Calu3 (cell line): ENCODE measurements at places on chromosomes 12 and 14. TPM values are rescaled to one million over a fixed set of nuclear protein-coding genes. Genes with fewer than 3 reads are reported as not detected.

PPFIA2 gene
- total RNA-seq: 0.07 TPM in 1 of 2 replicates, not detected in the other

MNAT1 gene
- total RNA-seq: 44.6 and 48.0 TPM in 2 replicates

ASIC1 gene
- total RNA-seq: 3.5 and 4.1 TPM in 2 replicates

DPPA3 gene
- total RNA-seq: not detected in 2 replicates

MYO1H gene
- total RNA-seq: not detected in 2 replicates

KRT6B gene
- total RNA-seq: 2.2 and 5.6 TPM in 2 replicates

KRT4 gene
- not detected in 2 replicates for total RNA-seq

ACTR6 gene
- total RNA-seq: 35.2 and 35.4 TPM in 2 replicates

ADAM21 gene
- 0.17 and 0.22 TPM in 2 replicates for total RNA-seq

SOX5 gene
- total RNA-seq: not detected in 2 replicates

CCDC184 gene
- 0.45 and 0.51 TPM in 2 replicates for total RNA-seq

ART4 gene
- total RNA-seq: not detected in 2 replicates

ADAMTS20 gene
- not detected in 2 replicates for total RNA-seq

KRT6C gene
- not detected in 2 replicates for total RNA-seq

TSPAN8 gene
- 289 and 384 TPM in 2 replicates for total RNA-seq

TARBP2 gene
- total RNA-seq: 20.7 and 21.8 TPM in 2 replicates

IRAK3 gene
- total RNA-seq: 7.8 and 12.0 TPM in 2 replicates

PSMA6 gene
- 297 and 341 TPM in 2 replicates for total RNA-seq

- DNase-seq: no peak
Measured at GRCh38 chr14:78857974-78858373, 687.8 kb downstream of the NRXN3 start.

GRCh38 chr12:105574056-105574715 lies 243.7 kb downstream of the C12orf75 start:
- DNase-seq: no peak

- DNase-seq: no peak
Measured at GRCh38 chr12:10165421-10165820, 6.5 kb downstream of the OLR1 start.

DNA sequence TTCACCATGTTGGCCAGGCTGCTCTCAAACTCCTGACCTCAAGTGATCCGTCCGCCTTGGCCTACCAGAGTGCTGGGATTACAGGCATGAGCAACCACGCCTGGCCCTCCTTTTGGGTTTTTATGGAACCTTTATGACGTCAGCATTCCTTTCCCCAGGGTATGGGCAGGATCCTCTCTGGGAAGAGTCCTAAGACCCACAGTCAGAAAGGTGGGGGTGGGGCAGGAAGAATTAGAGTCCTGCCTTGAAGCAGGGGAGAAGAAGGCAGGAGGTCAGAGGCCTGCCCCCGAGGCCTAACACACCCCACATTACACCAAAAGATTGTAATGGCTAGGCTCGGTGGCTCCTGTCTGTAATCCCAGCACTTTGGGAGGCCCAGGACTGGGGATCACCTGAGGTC lies 30.8 kb upstream of the CDK17 start:
- no peak for DNase-seq

- DNase-seq: no peak
Measured at GRCh38 chr14:55571125-55571889, 8.7 kb upstream of the KTN1 start.

DNA sequence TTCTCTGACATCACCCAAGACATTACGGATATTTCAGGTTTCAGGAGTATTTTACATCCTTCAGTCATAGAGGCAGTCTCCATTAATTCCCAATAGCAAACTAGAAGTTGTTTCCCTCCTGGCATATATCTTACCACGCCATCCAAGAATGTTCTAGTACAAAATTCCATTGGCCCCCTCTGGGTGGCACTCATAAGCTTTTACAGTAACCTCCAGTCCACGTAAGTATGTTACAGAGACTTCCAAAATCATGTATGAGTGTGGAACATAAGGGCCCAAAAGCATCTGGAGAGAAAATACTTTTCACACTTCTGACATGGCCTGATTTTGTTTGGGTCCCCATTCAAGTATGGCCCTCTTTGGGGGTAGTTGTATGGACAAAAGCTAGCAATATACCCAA lies 58.1 kb upstream of the DHRS4 start:
- DNase-seq: no peak

DNA sequence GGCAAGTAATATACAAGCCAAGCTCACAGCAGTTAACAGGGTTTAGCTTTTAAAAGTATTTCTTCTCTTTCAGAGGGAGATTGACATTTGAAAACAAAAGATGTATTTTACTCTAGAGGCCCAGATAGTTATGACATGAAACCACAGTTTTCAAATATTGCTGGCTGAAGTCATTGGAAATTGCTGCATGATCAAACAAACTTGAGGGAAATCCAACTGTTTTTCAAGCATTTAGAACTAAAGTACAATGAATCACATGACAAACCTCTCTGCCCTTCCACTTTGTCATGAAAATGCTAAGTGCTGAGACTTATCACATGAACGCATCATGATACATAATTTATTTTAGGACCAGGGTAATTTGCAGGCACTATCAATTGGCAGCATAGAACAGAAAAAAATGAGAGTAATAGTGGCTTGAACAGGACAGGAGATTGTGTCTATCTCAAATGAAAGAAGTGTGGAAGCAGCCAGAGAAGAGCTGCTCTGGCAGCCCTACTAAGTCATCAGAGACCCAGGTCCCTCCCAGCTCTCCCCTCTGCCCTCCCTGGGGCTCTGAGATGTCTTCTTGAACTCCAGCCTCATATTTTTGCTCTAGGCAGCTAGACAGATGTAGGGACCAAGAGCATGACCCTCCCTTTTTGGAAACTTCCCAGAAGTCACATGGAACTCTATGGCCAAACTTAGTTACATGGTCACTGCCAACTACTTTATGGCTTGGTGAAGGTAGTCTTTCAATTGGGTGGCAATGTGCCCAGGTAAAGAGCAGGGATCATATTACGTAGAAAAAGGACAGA lies 90.1 kb upstream of the PELI2 start:
- no peak for DNase-seq

GRCh38 chr12:4024701-4025100 lies 151.5 kb upstream of the PARP11 start:
- no peak for DNase-seq

- DNase-seq: no peak
Measured at GRCh38 chr14:103882503-103883262, 35.3 kb upstream of the PPP1R13B start.

DNA sequence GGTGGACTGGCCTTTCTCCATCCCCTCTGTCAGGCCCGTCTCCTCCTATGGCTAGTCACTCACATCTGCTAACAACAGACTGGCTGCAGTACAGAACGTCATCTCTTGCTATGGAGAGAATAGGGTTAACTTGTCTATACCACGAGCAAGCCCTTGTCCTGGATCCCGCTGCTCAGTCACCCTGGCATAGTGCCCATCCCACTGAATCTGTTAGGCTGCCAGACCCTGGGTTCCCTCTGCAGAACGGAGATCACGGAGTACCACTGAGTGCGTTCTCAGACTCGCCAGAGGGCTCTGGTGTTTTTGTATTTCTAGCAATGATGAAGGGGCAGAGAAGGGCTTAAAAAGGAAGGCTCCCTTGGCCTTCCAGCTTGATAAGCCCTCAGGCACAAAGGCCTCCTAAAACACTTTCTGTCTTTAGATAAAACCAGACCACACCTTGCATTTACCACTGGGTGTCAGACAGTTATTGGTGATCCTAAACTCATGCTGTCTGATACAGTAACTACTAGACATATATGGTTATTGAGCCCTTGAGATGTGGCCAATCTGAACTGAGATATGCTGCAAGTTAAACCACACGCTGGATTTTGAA lies 6.3 kb upstream of the NRIP2 start:
- no peak for DNase-seq

GRCh38 chr12:7155471-7156034 lies 25.4 kb downstream of the CLSTN3 start:
- DNase-seq: no peak

GRCh38 chr12:10082117-10082874 lies 16.5 kb downstream of the CLEC1A start:
- no peak for DNase-seq

- no peak for DNase-seq
Measured at GRCh38 chr12:41479426-41479825, 291.3 kb downstream of the PDZRN4 start.

DNA sequence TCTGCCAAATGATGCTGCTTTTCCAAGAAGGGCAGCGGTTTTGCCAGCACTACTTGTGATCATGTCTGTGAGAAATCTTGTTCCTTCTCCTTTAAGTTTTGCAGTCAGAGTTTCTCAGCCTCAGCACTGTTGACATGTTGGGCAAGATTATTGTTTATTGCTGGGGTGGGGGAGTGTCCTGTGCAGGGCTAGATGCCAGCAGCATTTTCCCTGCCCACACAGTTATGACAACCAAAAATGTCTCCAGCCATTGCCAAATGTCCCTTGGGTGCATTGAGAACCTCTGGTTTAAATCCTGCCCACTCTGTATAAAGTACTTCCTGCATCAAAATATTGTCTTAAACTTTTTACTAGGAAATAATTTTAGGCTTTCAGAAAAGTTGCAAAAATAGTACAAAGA lies 20.0 kb downstream of the TMEM132C start:
- no peak for DNase-seq

DNA sequence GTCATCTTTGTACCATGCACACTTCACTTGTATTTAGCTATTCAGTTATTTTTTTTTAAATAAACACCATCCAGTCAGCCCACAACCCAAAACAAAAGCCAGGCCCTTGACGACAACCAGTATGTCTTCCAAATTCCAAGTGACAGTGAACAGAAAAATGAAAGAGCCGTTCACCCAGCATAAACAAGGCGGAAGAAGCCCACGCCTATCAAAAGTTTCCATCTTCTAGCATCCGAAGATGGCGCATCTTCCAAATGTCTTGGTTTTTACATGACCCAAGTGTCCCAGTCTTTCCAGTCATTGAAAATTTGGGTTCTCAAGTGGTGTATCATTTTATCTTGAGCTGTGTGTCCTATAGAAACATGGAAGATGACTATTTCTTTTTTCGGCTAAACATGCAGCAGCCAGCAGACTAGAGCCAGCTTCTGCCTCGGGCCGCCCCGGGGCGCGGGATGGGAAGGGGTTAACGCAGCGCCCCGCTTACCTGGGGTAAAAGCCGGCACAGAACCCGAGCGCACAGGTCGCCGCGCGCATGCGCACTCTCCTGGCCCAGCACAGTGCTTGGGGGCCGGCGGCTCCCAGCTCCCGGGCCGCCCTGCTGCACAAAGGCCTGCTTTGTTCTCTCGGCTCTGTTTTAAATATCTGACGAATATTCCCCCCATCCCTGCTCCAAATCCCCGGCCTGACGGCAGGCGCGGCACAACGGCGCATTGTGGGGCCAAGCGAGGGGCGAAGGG lies 164.8 kb downstream of the ZFP36L1 start:
- peak; percentile 88 for DNase-seq

GRCh38 chr12:93892423-93893268 lies 215.5 kb downstream of the CRADD start:
- DNase-seq: no peak

DNA sequence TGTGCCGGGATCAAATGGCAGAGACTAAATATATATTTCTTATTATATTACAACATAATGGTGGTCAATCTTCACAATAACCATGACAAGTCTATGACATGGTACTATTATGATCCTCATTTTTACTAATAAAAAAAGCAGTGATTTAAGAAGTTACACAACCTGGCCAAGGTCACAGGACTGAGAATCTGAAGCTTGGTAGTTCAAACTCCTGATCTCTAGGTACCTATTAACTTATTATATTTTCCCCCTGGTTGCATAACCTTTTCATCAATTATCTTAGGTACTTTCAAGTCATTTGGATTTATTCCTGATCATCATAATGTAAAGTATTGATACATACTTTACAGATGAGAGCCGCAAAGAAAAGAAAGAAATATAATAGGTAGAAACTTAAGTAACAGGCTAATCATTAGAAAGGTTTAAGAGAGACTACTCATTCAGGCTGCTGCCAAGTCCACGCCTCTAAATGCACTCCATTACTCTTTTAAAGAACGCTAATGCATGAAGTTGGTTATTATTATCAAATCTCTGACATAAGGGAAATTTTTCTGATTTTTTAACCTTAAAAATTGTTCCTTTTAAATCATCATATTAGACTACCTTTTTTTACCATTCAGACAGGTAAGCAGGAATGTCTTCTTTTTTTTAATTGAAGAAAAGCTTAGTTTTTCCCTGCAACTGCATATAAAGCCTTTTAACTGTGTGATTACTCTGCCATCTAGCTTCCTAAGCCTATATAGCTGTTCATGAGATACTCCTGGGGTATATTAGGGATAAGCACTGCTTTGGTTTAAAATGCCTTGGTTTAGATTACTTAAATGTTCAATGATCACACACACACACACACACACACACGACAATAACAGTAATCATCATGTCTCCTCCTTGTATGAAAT lies 35.6 kb downstream of the RPS29 start:
- no peak for DNase-seq

- no peak for DNase-seq
Measured at GRCh38 chr14:104697317-104697703, 7.9 kb downstream of the INF2 start.

DNA sequence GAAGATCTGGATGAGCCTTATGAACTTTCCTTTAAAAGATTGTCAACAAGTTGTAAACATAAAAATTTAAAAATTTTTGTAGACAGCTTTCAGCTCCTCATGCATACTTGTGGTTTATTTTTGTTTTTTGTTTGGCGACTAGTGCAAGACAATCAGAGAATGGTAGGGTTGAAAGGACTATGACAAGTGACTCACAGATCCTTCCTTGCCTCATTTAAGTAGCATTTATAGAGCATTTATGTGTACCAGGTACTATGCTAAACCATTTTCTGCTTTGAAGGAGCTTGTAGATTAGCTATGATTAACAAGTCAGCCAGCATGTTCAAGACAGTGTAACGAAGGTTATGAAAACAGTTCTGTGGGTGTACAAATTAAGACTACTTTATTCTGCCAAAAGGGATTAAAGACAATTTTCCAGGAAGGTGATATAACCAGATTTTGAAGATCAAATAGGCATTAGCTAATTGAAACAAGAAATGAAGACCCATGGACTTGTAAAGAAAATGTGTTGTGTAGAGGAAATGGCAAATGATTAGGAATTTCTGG lies 122.0 kb downstream of the PCNX1 start:
- no peak for DNase-seq

- DNase-seq: no peak
Measured at GRCh38 chr12:109182041-109182839, 65.9 kb downstream of the ACACB start.

- DNase-seq: no peak
Measured at GRCh38 chr14:92366237-92366636, 43.3 kb downstream of the SLC24A4 start.

- no peak for DNase-seq
Measured at GRCh38 chr14:69610874-69611171, 573 bp upstream of the SUSD6 start.

GRCh38 chr14:68759017-68759560 lies 33.8 kb downstream of the ZFP36L1 start:
- no peak for DNase-seq

GRCh38 chr12:27572486-27573255 lies 48.7 kb downstream of the PPFIBP1 start:
- DNase-seq: no peak

DNA sequence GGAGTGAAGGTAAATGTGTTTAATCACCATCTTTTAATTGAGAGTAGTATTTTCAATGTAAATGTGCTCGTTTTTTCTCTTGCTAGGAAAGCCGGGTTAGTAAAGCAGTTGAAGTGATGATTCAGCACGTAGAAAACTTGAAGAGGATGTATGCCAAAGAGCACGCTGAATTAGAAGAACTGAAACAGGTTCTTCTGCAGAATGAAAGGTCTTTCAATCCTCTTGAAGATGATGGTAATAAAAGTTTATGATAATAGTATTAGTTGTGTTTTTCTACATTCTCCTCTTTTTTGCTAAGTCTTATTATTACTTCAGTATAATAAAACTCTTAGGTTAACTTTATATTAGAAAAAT lies 93.9 kb downstream of the DNAI7 start:
- no peak for DNase-seq
